CD4-positive, alpha-beta T cell treated with Interleukin-12 subunit alpha and Interleukin-12 subunit beta, for 1 hour (primary cell): ENCODE measurements at places on chromosomes 16 and 17.

- DNase-seq: no peak
Measured at GRCh38 chr16:17258848-17259713, 211.7 kb downstream of the XYLT1 start.

DNA sequence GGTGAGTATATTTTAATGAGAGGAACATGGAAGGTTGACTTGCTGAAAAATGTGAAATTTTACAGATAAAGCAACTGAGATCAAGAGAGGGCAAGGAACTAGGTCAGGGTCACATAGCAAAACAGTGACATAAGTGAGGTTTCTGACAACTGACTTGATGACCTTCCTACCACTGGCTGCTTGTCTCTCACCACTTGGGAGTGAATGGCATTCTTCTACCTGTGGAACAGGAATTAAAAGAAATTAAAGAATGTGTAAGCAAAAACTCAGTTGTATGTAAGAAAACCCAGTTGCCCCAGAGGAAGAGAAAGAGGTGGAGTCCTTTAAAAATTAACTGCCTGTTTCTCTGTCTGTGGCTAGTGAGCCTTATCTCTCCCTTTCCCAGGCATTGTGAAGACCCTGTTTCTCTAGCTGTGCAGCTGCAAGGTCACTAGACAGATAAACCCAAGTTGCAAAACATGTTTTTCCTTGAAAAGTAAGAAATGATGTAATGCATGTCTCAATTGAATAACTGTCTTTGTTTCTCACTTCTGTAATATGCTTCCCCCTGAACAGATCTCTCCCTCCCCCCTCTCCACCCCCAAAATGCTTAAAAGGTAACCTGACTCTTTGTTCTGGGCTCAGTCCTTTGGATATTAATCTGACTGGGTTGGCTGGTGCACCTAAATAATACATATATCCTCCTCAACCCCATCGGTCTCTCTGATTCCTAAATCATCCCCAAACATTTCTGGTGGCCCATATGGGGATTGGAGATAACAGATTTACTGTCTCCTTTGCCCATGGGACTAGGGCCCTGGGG is 23.4 kb downstream of the ACSM1 start:
- DNase-seq: no peak

GRCh38 chr16:9279291-9280068 is 188.0 kb downstream of the HAPSTR1 start:
- no peak for DNase-seq

DNA sequence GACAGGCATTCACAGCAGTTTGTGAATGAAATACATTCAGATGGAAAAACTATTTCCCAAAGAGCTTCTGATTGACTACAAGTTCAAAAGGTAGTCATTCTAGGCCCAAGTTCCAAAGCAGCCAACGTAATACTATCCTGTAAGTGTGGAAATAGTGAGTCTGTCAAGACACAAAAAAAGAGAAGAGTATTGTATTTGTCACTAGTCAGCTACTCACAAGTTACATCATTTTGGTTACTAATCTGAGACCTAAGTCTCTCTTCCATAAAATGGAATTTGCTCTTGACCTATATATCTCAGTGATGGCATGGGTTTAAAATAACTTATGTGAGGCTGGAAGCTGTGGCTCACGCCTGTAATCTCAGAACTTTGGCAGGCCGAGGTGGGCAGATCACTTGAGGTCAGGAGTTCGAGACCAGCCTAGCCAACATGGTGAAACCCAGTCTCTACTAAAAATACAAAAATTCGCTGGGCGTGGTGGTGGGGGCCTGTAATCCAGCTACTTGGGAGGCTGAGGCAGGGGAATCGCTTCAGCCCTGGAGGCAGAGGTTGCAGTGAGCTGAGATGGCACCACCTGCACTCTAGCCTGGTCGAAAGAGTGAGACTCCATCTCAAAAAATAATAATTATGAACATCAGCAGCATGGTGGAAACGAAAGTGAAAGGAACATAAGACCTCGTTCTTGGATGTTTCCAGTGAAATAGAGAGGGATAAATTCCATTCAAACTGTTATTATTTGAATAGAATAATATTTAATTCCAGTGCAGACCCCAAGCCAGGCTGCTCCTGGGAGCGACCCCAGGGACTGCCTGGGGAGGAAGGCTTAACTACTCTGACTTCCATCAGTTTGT is 2.9 kb downstream of the CMC2 start:
- peak; percentile 14 for DNase-seq

DNA sequence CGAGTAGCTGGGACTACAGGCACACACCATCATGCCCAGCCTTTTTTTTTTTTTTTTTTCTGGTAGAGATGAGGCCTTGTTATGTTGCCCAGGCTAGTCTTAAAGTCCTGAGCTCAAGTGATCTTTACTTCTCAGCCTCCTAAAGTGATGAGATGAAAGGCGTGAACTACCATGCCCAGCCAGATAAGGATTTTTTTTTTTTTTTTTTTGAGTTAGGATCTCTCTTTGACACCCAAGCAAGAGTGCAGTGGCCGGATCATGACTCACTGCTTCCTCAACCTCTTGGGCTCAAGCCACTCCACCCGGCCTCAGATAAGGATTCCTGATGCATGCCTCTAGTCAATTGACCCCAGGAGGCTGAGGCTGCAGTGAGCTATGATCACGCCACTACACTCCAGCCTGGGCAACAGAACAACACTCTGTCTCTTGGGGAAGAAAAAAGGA is 11.2 kb upstream of the PLEKHG4 start:
- no peak for DNase-seq

DNA sequence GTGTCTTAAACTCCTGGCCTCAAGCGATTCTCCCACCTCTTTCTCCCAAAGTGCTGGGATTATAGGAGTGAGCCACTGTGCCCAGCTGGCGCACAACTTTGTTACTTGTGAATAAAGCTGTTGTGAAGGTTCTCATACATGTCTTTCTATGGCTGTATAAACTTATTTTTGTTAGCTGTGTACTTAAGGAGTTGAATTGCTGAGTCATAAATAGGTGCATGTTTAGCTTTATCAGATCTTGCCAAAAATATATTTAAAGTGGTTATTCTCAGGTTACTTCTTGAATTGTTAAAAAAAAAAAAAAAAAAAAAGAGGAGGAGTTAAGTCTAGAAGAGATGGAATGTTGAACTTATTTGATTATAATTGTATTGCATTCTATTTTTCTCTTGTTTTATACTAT is 47.6 kb upstream of the IRX3 start:
- no peak for DNase-seq

DNA sequence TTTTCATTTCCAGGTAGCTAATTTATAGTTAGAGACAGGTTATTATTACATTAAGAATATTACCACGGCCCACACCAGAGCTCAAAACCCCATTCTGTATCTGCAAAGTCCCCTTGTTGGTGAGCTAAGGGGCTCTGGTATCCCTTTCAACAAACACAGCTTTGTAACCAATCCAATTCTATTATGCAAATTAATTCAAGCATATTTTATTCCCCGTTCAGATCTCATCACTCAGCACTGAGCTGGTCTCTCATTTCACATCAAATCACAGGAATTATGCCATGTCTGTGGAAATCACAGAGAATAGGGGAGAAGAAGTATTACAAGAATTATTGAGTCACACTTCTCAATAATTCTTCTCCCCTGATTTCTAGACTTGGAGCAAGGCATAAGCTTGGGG is 111.7 kb downstream of the CDH11 start:
- DNase-seq: no peak

DNA sequence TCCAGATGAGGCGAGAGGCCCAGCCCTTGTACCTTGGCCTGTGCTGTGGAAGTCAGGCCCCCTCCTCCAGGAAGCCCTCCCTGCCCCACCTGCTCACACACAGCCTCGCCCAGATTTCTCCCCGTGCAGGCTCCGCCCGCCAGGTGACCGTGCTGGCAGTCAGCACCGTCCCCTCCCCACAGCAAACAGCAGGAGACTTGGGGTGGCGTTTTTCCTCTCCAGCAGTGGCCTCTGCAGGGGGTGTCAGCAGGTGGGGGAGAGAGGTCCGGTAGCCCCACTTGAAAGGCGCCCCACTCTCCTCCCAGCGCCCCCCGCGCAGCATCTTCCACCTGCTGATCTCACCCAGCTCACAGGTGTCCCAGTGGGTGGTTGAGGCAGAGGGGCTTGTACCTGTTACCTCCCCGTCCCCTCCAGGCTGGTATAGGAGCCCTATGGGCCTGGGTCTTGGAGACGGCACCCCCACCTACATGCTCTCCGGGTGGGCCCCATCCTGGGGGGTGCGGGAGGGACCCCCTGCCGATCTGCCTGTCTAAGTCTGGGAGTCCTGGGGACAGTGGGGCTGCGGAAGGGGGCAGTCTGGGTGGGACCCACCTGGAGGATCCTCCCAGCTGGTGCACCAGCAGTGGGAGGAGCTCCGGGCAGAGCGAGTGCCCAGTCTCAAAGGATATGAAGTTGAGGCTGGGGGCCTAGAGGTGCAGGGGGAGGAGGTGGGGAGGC is 4.2 kb upstream of the C1QTNF8 start:
- no peak for DNase-seq

- no peak for DNase-seq
Measured at GRCh38 chr16:72271699-72272240, 99.8 kb upstream of the PMFBP1 start.

DNA sequence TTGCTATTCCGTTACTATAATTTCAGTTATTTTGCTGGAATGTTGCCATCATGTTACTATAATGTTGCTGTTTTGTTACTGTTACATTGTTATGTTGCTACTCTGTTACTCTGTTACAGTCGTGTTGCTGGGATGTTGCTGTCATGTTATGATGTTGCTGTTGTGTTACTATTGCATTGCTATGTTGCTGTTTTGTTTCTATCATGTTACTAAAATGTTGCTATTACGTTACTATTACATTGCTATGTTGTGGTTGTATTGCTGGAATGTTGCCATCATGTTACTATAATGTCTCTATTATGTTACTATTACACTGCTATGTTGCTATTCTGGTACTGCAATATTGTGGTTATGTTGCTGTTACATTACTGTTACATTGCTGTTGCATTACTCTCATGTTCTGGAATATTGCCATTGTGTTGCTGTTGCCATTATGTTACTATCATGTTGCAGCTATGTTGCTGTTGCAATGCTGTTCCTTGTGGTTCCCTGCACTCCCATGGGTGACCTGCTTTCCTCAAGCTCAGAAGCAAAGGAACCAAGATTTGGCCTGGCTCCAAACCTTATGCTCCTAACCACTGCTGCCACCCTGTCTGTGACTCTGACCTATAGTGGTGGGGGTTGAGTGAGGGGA is 64.4 kb downstream of the ABCC6 start:
- DNase-seq: no peak

DNA sequence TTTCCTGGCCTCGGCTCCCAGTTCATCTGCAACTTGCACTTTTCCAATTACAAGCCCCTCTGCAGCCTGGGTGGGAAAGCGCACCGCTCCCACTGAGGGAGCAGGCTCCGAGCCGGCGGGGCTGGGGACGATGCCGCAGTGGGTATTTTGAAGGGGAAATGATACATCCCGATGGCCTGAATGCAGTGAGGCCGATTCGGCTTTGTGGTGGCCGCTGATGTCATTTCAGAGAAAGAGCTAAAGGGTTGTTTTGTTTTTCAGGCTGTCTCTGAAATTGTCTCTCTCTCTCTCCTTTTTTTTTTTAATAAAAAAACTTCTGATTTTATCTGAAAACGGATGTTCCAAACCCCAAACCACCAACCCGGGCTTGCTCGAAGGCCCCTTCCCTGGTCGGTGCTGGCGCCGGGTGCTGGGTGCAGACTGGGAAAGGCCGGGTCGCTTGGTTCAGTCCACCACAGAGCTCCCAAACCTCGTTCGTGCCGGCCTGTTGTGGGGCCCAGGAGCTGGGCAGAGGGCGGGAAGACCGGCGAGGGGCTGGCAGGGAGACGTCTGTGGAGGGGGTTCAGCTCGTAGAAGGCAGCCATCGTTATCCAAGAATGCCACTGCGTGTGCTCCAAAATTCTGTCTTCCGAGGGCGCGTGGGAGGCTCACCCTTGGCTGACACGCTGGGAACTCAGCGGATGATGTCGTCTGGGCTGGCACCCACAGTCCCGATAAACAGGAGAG is 102.8 kb downstream of the FOXL1 start:
- DNase-seq: no peak

- DNase-seq: peak; percentile 87
Measured at GRCh38 chr17:80252871-80253270, 7.8 kb upstream of the RNF213 start.

GRCh38 chr17:79075861-79076406 is 1.3 kb downstream of the ENGASE start:
- DNase-seq: no peak

- no peak for DNase-seq
Measured at GRCh38 chr16:74200921-74201320, 95.7 kb upstream of the PSMD7 start.

DNA sequence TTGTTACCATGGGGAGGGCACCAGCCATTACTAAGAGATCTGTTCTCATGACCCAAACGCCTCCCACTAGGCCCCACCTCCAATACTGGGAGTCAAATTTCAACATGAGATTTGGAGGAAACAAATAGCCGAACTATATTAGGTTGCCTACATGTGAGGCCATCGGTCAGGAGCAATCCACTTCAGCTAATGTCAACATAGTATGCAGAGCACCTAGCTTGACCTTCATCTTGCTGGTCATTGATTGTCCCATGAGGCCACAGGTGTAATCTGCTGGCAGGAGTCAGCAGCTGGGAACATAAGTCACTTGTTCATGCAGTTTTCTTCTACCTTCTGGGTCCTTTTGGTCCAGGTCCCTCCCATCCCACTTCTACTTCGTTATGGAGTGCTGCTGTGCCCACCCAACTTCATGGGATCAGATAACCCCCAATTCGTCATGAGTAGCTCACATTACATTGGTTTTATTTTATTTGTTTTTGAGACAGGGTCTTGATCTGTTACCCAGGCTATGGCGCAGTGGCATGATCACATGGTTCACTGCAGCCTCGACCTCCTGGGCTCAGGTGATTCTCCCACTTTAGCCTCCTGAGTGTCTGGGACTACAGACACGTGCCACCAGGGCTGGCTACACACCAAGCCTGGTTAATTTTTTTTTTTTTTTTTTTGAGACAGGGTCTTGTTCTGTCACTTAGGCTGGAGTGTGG is 5.9 kb upstream of the KPNA2 start:
- no peak for DNase-seq

DNA sequence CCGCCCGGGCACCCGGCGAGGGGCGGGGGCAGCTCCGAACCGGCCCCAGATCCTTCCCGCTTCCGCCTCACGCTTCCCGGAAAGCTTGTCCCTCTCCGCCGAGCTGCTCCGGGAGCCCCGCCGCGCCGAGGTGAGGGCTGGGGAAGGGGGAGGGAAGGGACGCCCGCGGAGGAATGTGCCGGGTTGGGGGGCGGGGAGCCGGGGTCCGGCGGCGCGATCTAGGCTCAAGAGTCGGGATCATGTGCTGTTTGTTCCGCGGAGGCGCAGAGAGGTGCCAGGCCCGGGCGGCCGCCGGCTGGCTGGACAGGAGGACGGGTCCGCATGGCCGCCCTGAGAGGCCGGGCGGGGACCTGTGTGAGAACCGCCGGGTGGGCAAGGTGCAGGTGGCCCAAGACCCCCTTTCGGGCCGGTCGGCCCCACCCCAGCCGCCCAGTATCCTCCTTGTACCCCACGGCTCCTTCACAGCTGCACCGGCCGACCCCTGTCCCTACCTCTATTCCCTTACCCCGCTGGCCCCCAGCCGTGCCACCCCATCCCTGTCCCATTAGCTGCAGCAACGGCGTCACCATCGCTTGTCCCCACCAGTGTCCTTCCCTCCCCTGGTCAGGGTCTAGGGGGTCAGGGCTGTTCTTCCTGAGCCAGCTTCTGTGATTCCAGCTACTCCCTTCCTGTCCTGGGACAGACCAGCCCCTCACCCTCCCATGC is 429 bp downstream of the KIF1C start:
- no peak for DNase-seq

- peak; percentile 57 for DNase-seq
Measured at GRCh38 chr17:35341411-35341992, 31.9 kb downstream of the SLFN11 start.
